Fibroblast of skin of left quadriceps (primary cell): ENCODE measurements at places on chromosomes 1 and 21.

GRCh38 chr1:86852289-86852688, 61.6 kb downstream of the SELENOF start:
- no peak for DNase-seq

DNA sequence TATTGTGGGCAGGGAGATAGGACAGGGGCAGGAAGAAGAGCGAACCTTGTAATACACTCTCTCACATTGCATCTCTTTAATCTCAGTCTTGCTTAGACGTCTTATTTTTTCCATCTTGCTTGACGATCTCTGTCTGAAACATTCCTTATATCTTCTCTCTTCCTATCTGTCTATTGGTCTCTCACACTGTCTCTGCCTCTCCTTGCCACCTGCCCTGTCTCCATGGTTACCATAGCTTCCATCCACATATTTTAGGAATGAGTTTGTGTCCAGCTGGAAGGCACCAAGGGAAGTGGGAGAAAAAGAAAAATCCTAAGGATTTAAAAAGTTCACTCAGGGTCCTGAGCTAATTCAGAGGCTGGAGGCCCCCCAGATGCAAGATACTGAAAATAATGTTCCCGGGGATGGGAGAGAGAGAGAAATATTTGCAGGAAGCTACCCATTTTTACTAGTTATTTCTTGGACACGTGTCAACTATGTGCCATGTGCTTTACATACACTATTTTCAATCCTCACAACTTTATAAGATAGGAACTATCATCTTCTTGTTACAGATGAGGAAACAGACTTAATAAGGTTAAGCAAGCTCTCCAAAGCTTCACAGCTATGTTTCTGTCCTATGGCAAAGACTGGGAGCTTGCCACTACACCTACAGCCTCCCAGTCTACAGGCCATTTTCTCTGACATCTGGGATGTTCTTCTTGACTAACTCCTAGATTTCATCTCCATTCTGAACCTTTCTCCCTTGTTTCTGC, 933 bp downstream of the ANKRD34A start:
- no peak for DNase-seq

DNA sequence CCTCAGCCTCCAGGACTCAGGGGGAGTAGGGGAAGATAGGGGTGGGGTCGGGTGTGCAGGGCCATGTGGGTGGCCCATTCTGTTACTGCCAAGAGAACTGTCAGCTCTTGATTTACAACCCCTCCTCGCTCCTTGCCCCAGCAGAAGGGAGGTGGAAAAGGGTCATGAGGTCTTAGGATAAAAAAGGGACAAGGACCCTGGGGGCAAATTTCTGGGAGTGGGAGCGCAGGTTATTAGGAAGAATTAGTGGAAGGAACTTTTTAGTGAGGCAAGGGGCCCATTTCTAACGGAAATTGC, 812 bp downstream of the FAM110D start:
- DNase-seq = no peak

DNA sequence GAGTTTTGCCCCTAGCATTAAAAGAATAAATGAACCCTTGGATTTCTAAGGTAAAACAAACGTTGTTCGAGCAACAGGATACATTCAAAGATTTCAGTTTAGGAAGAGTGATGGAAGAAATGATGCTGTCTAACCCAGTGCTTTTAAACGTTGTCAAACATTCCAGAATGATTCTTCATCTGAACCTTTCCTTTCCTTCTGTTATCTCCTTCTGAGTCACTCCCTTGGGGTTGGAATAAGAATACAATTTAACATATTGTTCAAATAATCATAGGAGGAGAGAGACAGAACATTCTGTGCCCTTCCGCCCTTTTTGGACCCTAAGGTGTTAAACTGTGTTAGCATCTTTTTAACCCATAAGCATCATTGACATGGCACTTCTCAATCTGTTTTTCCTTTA, 61.1 kb upstream of the RCOR3 start:
- DNase-seq = peak; percentile 3

DNA sequence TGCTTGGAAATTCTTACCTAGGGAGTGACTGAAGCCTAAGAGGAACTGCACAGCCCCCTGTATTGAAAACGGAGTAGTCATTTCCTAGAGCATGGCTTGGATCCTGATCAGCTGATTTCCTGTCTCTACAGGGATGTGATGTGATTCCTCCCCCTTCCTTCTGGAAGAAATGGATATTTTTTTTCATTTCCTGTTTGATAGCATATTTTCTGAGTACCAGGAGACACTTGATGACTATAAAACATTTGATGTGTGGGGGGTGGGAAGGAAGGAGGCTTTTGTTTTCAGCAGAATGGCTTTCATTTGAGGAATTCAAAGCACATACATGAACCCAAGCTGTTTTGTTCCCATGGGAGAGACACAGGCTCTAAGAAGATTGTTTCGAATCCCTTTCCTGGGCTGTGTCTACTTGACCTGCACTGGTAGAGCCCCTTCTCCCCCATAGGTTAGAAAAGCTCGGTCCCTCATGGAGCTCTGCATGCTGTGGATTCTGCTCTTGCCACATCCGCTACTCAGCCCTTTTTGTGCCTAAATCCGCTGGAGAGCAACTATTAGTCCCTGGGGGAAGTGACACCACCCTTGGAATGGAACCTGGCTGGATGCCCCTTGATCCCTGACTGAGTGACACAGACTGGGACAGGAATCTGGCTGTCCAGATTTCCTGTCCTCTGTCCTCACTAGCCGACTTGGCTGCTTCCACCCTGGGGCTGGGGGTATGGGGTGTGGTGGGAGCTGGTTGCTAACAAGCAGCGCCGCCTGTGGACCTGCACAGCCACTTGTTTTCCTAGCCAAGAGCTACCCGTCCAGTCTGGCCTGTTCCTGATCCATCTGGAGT, 71.8 kb upstream of the MACF1 start:
- DNase-seq = no peak

DNA sequence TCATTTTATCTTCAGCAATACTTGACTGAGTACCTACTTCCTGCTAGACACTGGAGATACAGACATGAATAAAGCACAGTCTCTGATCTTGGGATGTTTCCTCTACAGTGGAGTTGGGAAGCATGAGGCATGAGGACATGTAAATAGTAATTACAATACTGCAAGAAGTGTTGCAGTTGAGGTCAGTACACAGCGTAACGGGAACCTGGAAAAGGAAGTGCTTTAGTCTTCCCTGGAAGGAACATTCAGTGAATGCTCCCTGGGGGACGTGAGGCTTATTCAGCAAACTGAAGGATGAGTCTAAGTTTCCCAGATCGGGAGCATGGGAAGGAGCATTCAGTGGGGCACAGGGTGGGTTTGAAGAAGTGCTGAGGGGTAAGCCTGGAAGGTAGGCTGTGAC, 112.4 kb downstream of the PIK3R3 start:
- no peak for DNase-seq

DNA sequence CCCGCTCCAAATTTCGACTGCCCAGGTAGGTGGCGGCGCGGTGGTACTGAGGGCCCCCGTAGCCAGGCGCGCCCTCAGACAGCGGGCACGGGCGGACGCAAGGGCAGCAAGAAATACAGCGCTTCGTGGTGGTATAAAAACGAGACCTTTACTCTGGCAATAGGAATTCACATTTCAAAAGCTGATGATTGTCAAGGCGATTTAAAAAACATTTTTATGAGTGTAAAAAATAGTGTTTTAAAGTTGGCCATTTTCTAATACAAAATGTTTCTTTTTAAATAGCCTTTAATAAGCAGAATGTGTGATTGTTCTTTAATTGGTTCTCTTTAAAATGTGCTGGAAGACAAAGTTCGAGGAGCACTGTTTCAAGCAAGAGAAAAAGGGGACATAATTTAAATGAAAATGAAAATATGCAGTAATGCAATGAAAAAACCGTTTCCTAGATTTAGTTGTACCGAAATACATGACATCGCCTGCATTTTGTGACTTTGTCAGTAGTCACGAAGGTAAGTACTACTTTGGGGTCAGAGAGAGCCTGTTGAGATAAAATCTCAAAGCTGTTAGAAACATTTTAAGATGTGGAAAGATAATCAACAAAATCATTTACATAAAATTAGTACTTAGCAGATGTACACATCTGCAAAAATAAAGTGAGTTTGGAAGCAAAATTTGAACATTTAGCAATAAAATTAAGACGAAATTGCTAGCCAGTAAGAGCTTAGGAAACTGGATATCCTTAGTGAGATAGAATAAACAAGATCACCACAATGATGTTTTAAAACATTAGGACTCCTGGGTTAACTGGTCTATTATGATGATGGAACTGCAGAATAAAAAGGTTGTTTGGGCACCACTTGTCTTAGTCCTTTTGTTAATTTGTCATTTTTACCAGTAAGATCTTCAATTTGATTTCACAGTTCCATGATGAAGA, 1.1 kb upstream of the PSMG1 start:
- DNase-seq = no peak

GRCh38 chr1:169361281-169361680, 6.3 kb downstream of the NME7 start:
- DNase-seq = no peak

DNA sequence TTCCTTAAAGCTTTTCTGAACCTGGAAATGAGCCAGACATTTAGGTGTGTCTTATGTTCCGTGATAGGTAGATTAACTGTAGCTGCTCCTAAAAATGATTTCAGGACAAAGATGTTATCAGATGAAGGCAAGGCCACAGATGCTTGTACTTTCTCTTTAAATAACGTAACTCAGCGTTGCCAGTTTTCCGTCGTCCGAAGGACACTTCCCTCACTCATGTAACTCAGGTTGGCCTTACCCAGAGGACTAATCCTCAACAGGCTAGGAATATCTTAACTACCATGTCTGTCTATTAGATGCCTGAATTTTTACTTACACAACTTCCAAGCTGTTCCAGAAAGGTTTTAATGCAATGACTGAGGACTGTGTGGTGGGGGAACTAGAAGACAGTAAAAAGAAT, 35.4 kb upstream of the FAM89A start:
- DNase-seq = no peak
